Activated naive CD8-positive, alpha-beta T cell treated with anti-CD3 and anti-CD28 coated beads, Interleukin-2, amount 10 ng/mL, durations not matched to agents 7 days and 5 days (primary cell): ENCODE measurements at places on chromosomes 12 and 14. TPM values are rescaled to one million over a fixed set of nuclear protein-coding genes. Genes with fewer than 3 reads are reported as not detected.

- peak; percentile 67 for DNase-seq
These were observed 329.3 kb upstream of the OR4E1 start for GRCh38 chr14:22002860-22003284.

DNA sequence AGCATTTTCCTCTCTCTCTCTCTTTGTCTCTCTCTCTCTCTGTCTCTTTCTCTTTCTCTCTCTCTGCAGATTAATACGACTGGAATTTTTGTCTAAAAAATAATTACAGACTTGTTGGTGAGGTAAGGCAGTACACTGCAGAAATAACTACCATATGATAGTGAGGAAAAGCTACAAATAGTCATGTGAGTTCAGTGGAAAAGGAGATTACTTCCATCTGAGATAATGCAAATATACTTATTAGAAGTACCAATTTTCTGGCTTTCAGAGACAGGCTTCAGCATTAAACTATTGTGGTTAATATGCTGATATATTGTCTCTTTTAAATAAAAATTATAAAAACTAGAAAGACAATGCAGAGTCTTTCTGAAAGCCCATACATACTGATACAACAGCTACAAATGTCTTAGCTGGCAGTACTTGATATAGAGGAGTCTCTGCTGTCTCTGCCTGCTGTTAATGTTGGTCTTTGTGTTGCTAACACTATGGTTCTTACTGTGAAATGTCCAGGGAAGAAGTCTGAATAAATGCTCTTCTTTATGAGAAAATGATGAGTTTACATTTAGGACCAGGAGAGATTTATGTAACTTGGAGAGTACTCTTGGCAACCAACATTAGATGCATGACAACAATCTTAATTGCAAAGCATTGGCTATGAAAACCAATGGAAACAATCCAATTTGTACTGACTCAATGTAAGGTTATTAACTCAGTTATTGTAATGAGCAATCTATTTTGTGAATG, 167.0 kb downstream of the LRFN5 start:
- DNase-seq: no peak

- no peak for DNase-seq
These were observed 614.9 kb downstream of the SLC16A7 start for GRCh38 chr12:60210756-60211155.

The CCDC184 gene
- 0.57 TPM for total RNA-seq
